ENCODE measurements at places on chromosomes 7 and 10. TPM values are rescaled to one million over a fixed set of nuclear protein-coding genes. Genes with fewer than 3 reads are reported as not detected.

DNA sequence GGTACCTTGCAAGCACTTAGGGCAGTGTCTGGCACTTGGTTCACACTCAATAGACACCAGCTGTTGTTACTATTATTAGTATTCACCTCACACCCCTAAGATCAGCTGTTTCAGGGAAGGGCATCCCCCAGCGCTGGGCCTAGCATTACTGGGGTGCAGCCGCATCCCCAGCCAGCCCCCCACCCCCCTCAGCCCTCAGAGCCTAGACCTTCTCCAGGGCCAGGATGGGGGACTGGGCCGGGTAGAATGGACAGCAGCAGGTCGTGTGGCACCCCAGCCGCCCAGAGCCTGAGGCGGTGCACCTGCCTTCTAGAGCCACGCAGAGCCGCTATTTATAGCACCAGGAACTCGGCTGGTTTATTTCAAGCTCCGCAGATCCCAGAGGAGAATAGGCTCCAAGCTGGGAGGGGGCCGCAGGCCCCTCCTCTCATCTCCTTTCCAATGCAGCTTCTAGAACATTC is 60.5 kb downstream of the GTF2IRD1 start:
- DNase-seq: no peak

- DNase-seq: no peak
Measured at GRCh38 chr10:127175357-127176110, 20.9 kb downstream of the INSYN2A start.

- no peak for DNase-seq
Measured at GRCh38 chr10:50362547-50363125, 111.3 kb upstream of the ASAH2 start.

GRCh38 chr10:33314811-33315561 is 19.5 kb downstream of the NRP1 start:
- no peak for DNase-seq

DNA sequence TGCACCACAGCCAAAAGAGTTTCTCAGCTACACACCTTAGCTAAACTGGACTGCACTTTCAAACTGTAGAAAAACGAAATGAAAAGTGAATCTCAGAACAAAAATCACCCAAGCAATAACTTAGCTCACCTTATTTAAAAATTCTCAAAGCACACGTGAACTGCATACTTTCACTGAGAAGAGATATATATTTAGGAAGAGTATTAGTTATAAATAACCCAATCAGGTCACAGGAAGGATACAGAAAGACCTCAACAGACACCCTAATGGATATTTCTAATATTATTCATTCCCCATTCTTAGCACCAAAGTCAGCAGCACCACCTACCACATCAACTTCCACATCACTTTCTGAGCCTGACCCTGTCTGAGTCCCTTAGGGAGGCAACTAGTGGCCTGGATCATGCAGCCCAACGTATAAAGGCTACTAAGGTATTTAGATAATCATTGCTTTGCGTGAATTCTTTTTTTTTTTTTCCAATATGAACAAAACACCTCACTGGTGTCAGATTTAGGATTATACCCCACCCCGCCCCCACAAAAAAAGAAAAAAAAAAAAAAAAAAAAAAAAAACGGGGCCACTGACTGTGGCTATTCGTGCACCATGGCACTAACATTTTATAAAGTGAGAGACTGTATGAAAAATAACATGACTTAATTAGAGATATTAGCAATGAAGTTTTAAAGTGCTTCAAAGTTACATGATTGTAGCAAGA is 2.6 kb downstream of the ABI1 start:
- DNase-seq: no peak

Gene CDH23
- polyA plus RNA-seq: 1.5 TPM

Gene AOAH
- 1.5 TPM for polyA plus RNA-seq

Gene GCC1
- 16.1 TPM for polyA plus RNA-seq

Gene ADAM8
- polyA plus RNA-seq: 54.3 TPM

Gene SPDYE8
- not detected for polyA plus RNA-seq

All from CD4-positive, CD25-positive, alpha-beta regulatory T cell (primary cell).